ENCODE measurements at places on chromosomes 5 and 9.

- peak; percentile 72 for DNase-seq
These were observed 126.5 kb downstream of the RPS23 start for GRCh38 chr5:82151662-82152061.

DNA sequence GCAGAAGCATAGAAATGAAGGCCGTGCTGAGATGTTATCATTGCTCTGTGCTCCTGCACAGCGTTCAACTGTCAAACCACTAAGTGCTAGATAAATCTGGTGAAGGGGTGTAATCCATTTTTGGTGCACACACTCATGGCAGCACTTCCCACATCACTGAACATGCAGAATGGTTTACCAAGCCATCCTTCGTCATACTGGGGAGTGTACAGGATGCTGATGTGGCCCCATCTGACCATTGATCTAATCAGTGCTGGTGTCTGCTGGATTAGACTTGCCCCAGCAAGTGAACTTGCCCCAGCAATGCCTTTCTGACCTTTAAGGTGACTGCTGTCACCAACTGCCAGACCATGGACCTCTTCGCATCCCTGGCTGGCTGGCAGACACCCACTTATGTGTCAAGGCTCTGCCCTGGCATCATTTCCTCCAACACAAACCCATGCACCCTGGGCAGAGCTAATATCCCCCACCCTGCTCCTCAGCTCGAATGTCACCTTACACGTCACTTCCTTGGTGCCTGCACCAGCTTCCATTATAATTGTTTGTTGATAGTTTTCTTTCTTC, 4.2 kb upstream of the SEMA4D start:
- no peak for DNase-seq

- DNase-seq = no peak
These were observed 149.2 kb downstream of the LRRC70 start for GRCh38 chr5:62727861-62728260.

DNA sequence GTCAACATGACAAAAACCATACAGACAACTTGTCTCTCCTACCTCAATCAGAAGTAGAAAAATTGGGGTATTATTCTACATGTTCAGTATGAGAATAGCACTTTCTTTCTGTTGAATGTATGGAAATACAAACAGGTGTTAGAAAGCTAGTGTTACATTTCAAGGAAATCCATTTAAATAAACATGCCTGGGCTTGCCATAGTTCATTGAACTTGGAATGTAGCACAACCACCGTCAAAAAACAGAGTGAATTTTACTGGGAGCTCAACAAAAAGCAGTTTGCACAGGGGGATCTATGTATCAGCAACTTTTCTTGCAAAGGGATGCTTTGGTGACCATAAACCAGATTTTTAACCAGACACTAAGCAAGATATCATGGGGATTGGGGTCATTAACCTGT, 307.9 kb upstream of the SMARCA2 start:
- DNase-seq = no peak

All from NCI-H524 (cell line).